Brain pericyte (primary cell): ENCODE measurements at places on chromosomes 5 and 9.

DNA sequence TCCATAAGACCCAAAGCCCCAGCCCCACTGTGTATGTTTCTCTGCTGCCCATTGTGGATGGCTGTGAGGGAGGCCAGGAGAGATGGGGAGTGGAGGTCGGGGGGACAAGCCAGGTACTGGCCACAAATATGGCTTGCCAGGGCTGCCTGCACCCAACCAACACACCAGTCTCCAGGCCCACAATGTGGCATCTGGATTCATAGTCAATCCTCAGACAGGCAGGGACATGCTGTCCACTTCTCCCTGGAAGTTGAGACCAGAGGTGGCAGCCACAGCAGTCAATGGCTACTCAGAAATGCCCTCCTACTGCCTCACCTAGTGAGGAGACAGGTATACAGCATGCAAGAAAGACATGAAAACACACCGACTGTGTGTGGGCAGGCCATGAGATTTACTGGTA is 61.2 kb upstream of the SLC25A51 start:
- DNase-seq, result no peak

DNA sequence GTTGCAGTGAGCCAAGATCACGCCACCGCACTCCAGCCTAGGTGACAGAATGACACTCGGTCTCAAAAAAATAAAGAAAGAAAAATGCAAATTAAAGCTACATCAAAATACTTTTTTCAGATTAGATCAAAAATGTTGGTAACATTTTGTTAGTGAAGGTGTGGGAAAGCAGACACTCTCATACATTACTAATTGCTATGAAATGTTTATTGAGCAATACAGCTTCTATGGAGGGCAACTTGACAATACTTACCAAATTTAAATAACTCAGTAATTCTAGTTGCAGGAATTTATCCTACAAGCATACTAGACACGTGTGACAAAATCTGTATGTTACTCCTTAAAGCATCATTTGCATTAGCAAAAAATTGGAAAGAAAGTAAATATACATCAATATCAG is 4.1 kb downstream of the TRIM23 start:
- DNase-seq, result no peak

- no peak for DNase-seq
Measured at GRCh38 chr5:144084971-144085370, 85.5 kb downstream of the YIPF5 start.

GRCh38 chr5:175656966-175657365 is 905 bp upstream of the HRH2 start:
- DNase-seq, result no peak

DNA sequence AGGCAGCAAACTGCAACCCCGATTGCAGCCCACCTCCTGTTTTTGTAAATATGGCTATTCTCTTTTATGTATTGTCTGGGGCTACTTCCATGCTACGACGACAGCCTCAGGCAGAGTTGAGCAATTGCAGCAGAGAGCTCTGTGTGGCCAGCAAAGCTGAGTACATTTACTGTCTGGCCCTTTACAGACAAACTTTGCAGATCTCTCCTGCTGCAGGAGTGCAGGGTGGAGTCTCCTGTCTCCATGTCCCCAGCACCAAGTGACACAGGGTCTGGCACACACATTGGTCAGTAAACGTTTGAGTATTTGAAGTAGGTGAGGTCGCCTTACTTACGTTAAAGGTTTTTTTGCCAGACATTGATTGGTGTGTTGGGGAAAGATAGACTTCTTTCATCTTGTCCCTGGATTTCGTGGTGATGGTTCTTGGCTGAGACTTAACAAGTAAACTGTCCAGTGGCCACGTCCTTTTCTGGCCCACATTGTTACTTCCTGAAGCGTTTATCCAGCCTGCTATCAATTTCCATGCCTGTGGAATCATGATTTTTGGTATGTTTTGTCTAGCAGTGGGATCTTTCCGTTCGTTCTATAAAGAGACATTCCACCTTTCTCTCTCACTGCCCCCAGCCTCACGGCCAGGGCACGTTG is 27.2 kb downstream of the PRRC2B start:
- no peak for DNase-seq

DNA sequence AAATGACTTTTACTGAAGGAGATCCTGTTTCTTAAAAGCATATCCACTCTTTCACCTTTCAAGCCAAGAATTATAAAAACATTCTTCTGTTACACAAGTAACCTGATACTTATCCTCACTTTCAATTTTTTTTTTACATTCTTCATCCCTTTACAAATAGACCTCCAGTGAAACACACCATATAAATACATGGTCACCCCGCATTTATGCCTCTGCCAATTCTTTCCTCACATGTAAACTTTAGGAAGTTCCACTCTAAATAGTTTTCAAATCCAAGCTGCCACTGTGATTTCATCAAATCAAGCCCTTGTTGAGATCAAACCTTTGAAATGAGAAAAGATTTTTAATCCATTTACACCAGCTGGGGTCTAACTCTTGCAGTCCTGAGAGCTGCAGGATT is 40.0 kb downstream of the GAS1 start:
- no peak for DNase-seq

- no peak for DNase-seq
Measured at GRCh38 chr5:169164481-169164925, 136.4 kb downstream of the SLIT3 start.

- DNase-seq, result no peak
Measured at GRCh38 chr9:128243215-128244018, 32.4 kb downstream of the GOLGA2 start.

GRCh38 chr9:85723215-85723614 is 18.5 kb downstream of the AGTPBP1 start:
- no peak for DNase-seq

GRCh38 chr5:96952118-96952750 is 16.4 kb downstream of the LNPEP start:
- no peak for DNase-seq

DNA sequence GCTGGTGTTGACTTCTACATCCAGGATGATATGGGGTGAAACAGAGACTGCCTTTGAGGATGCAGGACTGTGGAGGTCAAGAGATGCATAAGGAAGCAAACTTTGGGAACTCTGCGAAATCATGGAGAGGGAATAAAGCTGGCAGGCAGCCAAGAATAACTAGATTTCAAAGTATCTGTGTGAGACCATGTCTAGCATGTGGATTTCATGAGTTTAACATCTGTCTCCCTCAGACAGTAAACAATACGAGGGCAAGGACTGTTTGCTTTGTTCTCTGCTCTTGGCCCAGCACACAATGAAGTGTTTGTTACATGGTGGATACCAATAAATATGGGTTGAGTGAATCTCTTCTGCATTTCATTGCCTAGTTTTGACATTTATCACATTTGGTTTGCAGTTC is 71.3 kb downstream of the RASEF start:
- peak; percentile 38 for DNase-seq

GRCh38 chr5:34525761-34526160 is 130.4 kb upstream of the RAI14 start:
- DNase-seq, result no peak

GRCh38 chr9:21661626-21662025 is 140.8 kb upstream of the MTAP start:
- DNase-seq, result no peak

DNA sequence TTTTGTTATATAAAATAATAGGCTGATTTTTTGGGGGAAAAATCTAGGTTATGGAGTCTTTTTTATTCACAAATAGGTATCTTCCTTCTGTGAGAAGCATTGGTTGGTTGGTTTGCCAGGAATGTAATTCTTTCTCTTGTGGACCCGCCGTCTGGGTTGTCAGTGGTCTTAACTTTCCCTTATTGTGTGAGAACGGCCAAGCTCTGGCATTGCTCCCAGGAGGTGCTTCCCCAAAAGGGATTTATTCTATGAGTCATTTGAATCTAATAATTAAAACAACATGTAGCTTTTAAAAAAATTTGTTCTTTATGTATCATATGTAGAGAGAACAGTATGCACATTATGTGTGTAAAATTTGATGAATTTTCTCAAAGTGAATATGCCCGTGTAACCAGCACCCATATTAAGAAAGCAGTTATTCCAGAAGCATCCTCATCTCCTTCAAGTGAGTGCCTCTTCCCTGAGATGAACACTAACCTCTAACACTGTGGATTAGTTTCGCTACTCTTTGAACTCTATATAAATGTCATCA is 114.4 kb downstream of the MAST4 start:
- peak; percentile 63 for DNase-seq

DNA sequence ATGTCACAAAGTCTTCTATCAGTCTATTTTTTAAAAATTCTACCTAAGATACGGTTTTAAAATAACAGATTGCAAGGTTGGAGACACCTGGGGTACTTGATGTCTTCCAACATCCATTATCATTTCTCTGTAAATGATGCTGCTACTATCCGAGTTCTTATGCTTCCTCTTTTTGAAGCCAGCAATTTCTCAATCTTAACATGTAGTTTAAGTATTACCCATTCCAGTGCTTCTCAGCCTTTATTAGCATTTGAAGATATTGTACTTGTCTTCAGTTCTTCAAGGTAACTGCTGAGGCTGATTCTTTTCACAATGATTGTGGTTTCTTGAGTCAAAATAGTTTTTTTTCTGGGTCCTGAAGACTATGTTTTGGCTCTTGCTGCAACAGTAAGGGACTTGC is 96.4 kb upstream of the SELENOP start:
- no peak for DNase-seq

DNA sequence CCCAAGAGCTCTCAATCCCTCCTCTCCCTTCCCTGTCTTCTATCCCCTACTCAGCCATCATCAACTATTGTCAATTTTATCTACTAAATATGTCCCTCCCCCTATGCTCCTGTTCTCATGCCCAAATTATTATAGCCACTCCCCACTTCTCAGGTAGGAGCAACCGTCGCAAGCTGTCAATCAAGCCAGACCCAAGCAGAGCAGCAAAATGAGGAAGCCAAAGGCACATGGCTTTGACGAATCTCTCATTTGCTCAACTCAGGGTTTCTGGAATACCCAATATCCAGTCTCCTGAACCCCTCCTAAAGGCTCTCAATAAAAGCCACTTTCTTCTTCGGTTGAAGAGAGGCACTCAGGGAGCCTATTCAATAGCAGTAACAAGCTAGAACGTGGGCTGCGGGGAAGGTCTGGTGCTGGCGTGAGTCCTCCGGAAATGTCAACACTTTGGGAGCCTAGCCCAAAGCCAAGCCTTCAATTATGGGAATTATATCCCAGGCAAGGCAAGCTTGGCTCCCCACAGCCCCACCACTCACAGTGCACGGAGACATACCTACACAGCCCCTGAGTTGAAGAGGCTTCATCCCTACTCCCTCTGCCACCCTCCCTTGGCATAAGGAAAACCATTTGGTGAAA is 47.7 kb downstream of the SIL1 start:
- DNase-seq, result no peak

DNA sequence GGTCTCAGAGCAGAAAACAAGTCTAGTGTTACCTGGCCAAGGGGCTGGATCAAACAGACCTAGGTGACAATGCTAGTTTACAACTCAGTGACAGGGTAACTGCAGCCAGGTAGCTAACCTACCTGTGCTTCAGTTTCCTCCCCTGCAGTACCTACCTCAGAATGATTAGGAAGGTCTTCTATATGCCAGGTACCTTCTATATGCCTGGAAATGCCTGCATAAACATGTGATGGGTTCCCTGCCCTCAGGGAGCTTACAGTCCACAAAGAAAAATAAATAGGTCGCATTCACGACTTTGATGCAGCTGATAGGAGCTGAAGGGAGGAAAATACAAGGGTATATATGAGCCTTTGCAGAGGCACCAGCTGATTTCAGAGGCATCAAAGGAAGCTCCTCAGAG is 16.1 kb downstream of the LHFPL2 start:
- DNase-seq, result no peak

DNA sequence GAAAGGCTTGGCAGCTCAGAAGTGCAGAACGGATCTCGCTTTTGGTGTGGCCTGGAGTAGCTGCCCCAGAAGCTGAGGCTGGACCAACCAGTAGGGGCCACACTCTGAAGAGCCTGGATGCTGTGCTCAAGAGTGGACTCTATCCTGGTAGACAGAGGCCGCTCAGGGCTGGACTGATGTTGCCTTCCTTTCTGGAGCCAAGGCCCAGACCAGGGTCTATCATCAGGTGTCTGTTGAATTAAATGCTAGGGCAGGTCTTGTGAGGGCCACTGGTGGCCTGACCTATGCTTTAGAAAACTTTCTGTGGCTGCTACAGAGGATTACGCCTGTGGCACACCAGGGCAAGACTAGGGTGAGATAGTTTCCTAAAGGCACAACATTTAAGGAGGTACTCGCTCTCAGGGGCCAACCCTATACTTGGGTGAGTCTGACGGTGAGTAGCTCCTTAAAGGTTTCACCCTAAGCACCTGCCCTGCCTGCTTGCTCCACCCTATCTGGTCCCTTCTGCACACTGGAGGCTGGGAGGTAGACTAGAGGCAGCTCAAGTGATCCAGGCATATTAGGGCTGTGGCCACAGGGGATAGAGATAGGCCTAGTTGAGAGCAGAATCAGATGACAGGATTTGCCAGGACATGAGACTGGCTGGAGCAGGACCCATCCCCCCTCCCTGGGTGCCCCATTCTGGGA is 9.8 kb upstream of the IRF1 start:
- DNase-seq, result no peak

DNA sequence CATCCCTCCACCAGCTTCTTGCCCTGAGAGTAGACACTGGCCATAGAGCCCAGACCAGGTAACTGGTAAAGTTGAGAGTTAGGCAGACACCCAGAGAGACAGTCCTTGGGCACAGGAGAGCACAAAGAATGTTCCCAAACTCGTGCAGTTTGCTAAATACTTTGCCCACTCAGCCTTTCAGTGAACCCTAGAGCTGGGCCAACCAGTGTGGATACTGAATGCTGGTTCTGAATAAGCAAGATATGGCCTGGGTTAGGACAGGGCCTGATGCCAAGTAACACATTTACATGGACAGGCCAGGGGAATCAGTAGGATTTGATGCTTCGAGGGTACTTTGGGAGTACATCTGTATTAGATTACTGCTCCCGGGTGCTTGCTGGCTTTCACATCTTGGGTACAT is 185.4 kb downstream of the SH3GL2 start:
- no peak for DNase-seq

DNA sequence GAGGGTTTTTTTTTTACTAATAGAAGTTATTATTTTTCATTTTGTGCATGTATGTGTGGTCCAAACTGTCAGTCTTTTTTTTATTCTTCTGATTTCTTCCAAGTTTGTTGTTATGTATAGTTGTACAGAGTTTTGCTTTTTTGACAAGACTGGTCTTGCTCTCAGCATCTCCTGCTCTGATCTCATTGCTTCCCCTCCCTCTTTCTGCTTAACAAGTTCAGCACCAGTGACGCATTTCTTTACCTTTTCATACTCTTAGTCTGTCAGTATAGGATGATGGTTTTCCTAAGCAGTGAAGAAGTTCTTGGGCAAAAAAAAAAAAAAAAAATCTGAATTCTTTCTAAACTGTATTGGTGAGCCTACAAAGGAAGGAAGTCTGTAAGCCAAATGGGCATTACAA is 135.1 kb downstream of the CD180 start:
- no peak for DNase-seq
